ENCODE measurements at places on chromosomes 11 and 22.

GRCh38 chr11:21820176-21820575, 372.7 kb upstream of the ANO5 start:
- DNase-seq: no peak

DNA sequence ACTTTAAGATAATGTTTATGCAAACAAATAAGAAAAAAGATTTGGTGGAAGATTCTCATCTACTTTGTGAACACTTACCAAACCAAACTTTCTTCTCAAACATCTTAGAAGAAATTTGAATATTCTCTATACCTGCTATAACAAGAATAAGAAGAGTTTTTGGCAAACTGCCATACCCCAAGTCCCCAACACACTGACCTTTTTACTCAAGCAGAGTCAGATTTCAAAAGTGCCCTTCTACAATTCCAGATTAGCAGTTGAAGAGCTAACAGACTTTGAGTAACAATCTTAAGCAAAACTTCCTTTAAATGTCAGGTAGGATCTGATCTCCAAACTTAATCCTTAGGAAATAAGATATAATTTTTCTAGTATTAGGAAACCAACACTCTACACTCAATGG, 33.9 kb downstream of the TSG101 start:
- DNase-seq: no peak

GRCh38 chr22:44627521-44628139, 74.4 kb upstream of the PRR5 start:
- DNase-seq: no peak

- DNase-seq: no peak
Observed at GRCh38 chr11:30434901-30435300, 112.0 kb downstream of the ARL14EP start.

DNA sequence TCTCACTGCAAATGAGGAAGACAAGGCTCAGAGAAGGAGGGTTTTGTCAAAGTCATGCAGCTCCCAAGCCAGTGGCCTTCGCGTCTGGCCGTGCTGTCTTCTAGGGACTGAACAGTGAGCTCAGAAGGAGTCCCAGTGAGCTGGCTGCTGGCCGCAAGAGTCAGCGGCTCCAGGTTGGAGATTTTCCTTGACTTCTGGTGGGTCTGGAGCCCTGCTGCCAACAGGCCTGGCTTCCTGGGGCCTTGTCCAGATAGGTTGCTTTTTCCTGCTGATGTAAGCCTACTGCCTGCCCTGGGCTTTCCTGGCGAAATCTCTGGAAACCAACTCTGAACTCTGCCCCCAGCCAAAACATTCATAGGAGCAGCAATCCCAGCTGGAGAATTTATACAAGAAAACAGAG, 272.7 kb upstream of the CADM1 start:
- DNase-seq: no peak
